ENCODE measurements at places on chromosomes 5 and 9.

GRCh38 chr9:7570107-7570720 lies 229.4 kb downstream of the DMAC1 start:
- peak; percentile 15 for DNase-seq

- DNase-seq: no peak
Observed at GRCh38 chr5:155620821-155621410, 607.4 kb downstream of the KIF4B start.

DNA sequence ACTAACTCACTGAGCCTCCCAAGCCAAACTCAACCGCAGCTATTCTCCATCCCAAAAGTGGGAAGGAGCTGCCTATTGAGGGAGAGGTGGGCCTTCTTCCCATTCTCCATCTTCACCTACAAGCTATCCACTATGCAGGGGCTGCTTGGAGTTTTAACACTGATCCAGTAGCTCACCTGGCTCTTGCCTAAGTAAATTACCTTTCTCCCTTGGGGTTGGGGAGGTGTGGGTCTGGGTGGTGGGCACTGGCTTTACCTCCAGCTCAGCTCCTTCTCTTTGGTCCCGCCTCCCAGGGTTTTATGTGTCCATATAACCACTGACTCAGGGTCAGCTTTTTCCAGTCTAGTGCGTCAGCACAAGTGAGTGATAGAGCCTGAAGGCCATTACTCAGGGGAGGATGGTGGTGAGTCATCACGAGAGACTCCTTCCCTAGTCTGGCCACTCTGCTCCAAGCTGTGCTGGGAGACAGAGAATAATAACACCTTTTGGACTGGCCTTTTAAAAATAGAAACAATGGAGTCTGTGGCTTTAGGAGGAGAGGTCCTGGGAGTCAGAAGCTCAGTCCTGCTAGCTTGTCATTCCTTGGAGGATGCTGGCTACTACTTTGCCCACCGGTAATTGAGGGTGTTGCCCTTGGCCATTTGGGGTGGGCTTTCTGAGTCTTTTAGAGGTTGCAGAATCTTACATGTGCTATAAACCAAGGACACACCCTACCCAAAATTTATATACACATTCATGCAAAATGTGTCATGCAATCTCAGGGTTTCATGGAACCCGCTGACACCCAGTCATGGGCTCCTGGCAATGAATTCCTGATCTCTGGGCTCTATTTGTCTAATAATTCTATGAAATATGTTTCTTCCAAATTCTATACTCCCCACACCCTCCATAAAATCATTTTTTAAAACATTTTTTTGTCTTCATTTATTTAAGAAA lies 35.6 kb upstream of the ATP6V1G1 start:
- DNase-seq: no peak

DNA sequence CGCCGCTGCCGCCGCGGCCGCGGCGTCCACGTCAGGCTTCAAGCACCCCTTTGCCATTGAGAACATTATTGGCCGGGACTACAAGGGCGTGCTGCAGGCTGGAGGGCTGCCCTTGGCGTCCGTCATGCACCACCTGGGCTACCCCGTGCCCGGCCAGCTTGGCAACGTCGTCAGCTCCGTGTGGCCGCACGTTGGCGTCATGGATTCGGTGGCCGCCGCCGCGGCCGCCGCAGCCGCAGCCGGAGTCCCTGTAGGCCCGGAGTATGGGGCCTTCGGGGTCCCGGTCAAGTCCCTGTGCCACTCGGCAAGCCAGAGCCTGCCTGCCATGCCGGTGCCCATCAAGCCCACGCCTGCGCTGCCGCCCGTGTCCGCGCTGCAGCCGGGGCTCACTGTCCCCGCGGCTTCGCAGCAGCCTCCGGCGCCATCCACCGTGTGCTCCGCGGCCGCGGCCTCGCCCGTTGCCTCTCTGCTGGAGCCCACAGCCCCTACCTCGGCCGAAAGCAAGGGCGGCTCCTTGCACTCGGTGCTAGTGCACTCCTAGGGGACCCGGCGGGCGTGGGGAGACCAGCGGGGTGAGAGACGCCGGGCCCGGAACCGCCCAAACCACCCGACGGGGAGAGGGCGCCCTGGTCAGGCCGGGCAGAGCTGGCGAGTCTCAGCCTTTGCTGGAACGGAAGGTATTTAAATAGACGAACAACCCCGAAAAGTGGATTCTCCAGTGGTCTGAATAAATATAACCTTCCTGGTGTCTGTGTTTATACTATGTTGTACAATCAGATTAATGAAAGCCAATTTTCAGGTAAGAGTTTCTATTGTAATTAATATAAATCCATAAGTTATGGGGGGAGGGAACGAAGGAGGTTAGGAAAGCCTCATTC lies 1.2 kb downstream of the FOXB2 start:
- DNase-seq: no peak

DNA sequence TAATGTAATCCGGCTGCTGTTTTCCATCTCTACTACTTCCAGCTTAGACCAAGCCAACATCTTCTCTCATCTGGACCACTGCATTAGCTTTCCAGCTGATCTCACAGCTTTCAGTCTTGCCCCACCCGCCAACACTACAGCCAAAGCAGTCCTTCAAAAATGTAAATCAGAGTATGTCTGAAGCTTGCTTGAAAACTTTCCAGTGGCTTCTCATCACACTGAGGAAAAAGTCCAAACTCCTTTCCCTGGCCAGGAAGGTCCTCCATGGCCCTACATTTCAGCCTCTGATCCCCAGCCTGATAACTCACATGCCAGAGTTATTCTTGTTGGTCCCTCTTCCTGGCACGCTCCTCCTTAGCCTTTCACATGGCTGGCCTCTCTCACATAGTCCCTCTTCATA lies 38.5 kb downstream of the TTC1 start:
- no peak for DNase-seq

- no peak for DNase-seq
Observed at GRCh38 chr5:137146402-137146890, 352.7 kb downstream of the SPOCK1 start.

DNA sequence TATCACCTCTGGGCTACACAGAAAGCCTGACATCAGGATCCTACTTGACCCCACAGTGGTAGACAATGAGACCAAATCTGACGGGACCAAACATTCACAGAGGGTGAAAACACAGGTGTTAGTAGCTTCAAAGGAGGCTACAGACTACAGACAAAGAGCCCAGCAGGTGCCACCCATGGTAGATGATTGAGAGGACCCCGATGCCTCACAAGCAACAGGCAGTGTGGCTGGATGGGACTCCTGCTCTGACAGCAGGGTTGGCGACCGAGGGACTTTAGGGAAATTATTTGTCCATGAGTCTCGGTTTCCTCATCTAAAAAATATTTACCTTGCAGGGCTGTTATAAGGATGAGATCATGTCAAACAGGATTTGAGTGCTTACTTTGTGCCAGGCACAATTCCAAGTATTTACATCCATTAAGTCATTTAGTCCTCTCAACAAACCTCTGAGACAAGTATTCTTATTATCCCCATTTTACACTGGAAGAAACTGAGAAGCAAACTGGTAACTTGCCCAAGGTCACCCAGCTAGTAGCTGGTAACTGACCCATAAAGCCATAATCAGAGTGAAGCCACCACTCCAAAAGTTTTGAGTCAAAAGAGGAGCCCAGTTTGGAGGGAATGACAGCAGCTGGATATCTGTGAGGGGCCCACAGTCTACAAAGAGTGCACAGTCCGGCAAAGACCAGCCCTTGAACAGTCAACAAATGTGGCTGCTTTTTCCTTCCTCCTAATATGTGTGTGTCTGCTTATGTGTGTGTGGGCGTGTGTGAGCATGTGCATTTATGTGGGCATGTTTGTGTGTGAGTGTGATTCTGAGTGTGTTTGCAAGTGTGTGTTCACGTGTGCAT lies 502.0 kb downstream of the BNC2 start:
- no peak for DNase-seq

- no peak for DNase-seq
Observed at GRCh38 chr5:66620711-66621110, 24.5 kb downstream of the MAST4 start.

DNA sequence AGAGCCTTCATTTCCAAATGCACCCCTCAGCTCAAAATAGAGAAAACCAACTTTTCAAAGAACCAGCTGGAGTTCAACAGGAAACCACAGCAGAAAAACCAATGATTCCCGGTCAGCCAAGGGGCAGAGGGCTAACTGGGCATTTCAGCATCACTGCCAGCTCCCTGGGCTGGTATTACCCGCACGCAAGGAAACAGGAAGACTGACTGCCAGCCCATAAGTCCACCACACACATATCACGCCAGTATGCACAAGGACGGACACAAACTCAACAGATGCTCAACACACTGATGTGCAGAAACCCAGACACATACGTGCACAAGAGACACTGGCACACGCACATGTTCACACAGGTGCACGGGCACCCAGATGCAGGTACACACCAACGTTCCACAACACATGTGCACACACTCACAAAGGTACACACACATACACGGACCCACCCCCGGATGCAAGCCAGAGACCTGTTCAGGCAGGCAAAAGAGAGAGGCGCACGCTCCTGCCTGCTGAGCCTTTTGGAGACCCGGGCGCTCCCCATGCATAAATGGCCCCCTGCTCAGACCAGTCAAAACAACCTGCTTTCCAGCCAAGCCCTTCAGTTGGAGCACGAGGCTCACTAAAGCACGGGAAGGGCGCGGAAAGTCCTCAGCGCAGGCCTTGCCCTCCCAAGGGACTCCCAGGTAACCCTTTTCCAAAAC lies 2.1 kb downstream of the ADAMTS2 start:
- DNase-seq: no peak

DNA sequence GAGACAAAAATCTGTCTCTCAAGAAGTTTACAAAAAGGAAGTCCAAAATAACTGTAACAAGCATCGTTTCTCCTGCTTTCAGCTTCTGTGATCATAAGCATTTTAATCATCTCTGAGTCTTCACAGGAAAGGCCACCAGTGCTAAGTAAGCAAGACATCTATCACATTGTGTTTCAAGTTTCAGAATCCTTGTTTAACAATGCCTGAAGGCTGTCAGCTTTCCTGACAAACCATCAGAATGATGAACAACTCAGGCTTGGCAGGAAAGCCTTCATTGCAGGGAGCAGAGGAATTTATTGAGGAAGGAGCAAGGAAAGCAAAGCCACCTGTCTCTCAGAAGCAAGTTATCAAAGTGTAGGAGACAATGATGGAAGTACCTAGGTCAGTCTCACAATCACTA lies 143.5 kb upstream of the DAPK1 start:
- DNase-seq: no peak

DNA sequence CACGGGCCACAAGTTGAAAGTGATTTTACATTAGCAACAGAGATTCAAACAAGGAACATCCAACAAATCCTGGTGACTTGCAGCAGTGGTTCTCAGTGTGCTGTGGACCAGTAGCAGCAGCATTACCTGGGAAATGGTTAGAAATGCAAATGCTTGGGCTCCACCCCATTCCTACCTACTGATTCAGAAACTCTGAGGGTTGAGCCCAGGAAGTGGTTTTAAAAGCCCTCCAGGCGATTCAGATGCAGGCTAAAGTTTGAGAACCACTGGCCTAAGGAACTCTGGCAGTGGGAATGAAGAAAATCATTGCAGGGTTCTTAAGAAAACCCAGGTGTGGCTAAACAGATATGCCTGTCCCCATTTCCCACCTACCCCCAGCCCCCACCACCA lies 398.8 kb downstream of the ENC1 start:
- DNase-seq: no peak

- DNase-seq: no peak
Observed at GRCh38 chr5:95530416-95530815, 24.4 kb downstream of the SKIC3 start.

DNA sequence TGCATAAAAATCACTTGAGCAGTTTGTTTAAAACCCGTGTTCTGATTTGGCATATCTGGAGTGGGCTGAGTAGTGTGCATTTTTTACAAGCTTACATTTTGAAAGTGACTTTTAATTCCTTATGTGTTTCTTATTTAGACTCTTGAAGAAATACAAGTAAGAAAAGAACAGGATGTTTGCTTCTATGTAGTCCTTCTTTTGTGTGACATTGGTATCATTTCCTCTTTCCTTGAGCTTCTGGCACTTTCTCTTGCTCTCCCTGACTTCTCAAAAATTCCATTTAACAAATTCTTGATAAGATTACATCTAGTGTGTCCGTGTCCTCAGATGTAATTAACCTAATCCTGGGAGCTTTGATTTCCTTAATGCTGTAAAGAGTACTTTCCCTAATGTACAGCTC lies 12.5 kb downstream of the GARNL3 start:
- no peak for DNase-seq
